ENCODE measurements at places on chromosomes 11 and 22.

DNA sequence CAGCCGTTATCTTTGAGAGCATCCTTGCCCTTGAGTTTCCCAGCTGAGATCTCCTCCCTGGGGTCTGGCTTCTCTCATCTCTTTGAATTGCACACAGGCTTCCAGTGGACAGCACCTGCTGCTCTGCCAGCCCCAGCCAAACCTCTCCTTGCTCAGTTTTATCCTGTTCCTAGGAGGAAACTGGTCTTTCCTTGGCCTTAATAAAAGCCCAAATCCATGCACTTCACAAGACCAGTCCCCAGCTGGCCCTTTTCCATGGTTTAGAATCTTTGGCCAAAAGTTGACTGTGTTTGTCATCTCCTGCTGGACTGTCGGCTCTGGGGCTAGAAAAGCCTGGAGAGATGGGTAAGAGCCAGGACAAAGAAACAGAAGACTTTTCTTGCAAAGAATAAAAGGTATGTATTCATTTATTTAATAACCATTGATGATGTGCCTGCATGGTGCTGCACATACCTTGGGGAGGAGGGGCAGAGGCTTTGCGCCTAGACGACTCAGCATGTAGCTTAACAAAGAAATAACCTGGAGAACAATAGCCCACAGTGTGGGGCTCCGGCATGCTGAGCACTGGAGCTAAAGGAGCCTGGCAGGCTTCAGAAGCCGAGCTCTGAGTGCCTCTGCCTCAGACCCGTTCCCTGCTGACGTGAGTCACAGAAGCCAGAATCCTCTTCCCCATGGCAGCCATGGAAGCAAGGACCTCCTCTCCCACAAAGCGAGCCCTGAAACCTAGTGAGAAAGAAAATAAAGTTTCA is 319.3 kb upstream of the B3GAT1 start:
- DNase-seq = no peak

- no peak for DNase-seq
Measured at GRCh38 chr11:2582351-2582945, 117.3 kb downstream of the KCNQ1OT1 start.

- DNase-seq = no peak
Measured at GRCh38 chr22:35947794-35948425, 80.7 kb downstream of the RBFOX2 start.

- no peak for DNase-seq
Measured at GRCh38 chr22:49642331-49642730, 185.3 kb downstream of the BRD1 start.

DNA sequence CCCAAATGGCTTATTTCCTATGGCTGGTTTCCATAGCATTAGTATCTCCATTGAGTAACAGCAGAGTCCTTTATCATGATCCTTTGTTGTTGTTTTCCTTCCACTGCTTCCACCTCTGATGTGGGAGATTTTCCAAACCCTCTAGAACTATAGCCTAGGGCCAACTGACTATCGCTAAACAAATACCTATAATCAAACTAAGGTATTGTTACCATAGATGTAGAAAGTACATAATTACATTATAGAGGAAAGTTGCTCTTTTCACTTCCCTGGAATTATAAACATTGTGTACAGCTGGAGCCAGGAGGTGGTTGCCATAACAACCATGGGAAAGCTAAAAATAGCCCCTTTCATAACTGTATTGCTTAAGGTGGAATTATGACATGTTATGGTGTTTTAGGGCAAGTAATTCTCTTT is 47.0 kb upstream of the ALKBH3 start:
- DNase-seq = no peak
